Stimulated activated CD4-positive, alpha-beta T cell treated with anti-CD3 and anti-CD28 coated beads, TNF-alpha, amount 100 ng/mL, for 24 hours (primary cell): ENCODE measurements at places on chromosomes 2 and 18.

- DNase-seq = no peak
Measured at GRCh38 chr18:58911241-58911640, 46.6 kb downstream of the ZNF532 start.

DNA sequence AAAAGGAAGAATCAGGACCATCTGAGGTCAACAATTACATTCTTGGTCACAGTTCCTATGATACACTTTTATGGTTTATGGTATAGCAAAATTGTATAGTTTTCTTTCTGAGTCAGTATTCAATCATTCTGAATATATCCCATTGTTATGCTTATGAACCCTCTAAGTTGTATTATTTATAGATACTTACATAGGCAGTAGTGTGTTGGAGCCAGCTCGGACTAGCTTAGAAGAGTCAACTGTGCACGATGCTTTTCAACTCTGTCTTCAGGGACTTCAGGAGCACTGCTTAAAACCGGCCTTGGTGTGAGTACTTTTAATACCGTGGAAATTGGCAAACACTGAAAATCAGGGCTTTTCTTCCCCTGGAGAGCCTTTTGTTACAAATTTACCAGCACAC, 215.7 kb downstream of the IKZF2 start:
- DNase-seq = no peak

- DNase-seq = no peak
Measured at GRCh38 chr18:46448347-46448746, 208.7 kb downstream of the LOXHD1 start.

GRCh38 chr2:39379643-39380524, 57.2 kb downstream of the MAP4K3 start:
- DNase-seq = no peak

DNA sequence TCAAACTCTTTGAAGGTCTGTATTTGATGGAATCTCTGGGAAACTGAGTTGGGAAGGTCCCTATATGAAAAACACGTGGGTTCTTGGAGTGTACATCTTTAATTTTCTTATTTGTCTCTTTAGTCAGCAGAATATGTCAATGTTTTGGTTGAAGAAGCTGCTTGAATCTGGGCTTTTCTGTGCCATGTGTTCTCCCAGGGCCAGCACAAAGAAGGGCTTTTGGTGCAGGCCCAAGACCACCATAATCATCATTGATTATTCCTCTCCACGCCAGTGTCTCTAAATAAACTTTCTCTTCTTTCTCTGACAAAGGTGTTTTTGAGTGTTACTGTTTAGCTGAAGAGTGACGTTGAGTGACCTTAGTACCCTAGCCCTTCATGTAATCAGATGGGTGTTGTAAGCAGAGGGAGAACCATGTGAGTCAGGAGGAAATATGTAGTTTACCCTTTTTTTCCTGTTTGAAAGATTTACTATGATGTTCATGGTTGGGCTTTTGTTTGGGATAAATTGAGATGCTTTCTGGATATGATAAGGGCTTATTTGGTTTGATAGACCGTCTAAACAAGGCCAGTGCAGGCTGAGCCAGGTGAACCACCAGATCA, 11.6 kb upstream of the TNP1 start:
- DNase-seq = no peak

- DNase-seq = no peak
Measured at GRCh38 chr2:241052677-241053360, 49.3 kb downstream of the MTERF4 start.

GRCh38 chr18:30985753-30986152, 56.8 kb downstream of the DSC3 start:
- no peak for DNase-seq

GRCh38 chr2:230541934-230542380, 126.0 kb downstream of the SP100 start:
- no peak for DNase-seq

GRCh38 chr18:34115409-34116081, 109.2 kb downstream of the NOL4 start:
- no peak for DNase-seq

GRCh38 chr2:7594211-7594610, 677.0 kb downstream of the RNF144A start:
- DNase-seq = no peak

DNA sequence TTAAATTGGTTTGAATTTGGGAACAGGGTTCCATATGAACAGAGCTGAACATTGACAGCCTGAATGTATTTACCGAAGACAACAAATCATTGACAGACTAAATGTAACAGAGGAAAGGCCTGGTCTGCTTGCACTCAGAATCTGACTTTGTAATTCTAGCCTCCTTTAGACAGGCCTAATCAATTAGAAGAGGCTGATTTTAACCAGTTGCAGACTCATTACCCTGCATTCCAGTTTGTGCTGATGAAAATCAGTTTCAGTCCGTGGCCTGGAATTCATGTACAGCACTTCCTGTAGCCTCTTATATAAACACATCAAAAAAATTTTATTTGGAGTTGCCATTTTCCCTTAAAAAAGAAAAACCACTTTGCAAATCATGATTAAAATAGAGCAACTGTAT, 93.1 kb upstream of the ZFP36L2 start:
- DNase-seq = no peak

DNA sequence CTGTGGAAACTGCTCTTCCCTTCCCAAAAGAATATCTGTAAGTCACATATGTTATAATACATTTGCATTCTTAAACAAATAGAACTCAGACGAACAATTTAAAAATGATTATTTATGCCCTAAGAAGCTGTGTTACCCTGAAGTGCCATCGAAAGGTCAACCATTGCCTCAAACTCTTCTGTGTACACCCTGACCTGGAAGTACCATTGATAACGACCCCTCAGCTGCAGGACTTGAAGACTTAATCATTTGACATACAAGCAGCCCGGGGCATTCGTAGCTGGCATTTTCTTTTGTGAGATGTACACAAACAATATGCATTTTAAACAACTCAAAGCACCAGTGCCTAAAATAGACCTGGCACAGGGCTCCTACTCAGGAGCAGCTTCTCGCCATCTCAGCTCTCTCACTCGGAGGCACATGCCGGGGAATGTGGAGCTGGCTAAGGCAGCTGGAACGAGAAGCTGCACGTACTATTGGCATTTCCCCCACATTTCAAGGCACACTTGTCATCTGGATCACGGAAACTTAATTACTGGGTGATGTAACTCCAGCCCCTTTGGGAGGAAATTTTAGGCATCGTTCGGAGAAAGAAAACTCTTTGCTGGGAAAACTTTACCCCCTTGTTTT, 170.0 kb upstream of the GALNT5 start:
- DNase-seq = no peak

- no peak for DNase-seq
Measured at GRCh38 chr2:239467956-239468490, 67.2 kb upstream of the HDAC4 start.

- no peak for DNase-seq
Measured at GRCh38 chr2:31038385-31038784, 99.9 kb downstream of the GALNT14 start.

DNA sequence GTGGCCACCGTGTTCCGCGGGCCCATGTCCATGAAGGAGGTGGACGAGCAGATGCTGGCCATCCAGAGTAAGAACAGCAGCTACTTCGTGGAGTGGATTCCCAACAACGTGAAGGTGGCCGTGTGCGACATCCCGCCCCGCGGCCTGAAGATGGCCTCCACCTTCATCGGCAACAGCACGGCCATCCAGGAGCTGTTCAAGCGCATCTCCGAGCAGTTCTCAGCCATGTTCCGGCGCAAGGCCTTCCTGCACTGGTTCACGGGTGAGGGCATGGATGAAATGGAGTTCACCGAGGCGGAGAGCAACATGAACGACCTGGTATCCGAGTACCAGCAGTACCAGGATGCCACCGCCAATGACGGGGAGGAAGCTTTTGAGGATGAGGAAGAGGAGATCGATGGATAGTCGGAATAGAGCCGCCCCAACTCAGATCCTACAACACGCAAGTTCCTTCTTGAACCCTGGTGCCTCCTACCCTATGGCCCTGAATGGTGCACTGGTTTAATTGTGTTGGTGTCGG, 17.7 kb downstream of the TUBB6 start:
- DNase-seq = no peak

GRCh38 chr2:20583425-20583881, 67.4 kb downstream of the HS1BP3 start:
- no peak for DNase-seq

- DNase-seq = no peak
Measured at GRCh38 chr2:215028231-215028630, 110.2 kb downstream of the ABCA12 start.

DNA sequence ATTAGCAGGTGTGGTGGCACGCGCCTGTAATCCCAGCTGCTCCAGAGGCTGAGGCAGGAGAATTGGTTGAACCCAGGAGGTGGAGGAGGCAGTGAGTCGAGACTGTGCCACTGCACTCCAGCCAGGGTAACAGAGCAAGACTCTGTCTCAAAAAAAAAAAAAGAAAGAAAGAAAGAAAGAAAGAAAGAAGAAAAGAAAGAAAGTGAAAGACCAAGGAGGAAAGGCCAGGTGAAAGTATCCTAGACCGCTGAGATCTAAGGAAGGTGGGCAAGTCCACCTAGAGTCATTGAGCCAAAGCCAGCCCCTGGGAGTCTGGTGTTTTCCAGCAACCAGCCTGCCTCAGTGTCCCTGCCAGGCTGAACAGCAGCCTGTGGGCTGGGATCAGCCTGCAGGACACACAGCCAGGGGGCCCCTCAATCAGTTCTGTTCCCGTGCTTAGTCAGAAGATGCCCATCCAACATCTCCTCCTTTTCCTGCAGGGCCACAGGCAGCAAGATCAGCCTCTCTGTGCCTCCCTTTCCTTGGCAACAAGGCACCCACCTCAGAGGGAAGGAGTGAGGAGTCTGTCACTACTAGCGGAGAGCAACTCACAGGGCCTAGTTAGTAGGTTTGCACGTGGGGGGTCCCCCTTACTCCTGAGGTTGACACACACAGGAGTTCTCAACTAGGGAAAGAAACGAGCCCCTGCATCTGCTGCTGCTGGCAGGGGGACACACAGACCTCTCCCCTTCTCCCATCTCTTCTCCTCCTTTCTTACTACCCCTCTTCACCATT, 64.1 kb downstream of the SMAD7 start:
- no peak for DNase-seq

DNA sequence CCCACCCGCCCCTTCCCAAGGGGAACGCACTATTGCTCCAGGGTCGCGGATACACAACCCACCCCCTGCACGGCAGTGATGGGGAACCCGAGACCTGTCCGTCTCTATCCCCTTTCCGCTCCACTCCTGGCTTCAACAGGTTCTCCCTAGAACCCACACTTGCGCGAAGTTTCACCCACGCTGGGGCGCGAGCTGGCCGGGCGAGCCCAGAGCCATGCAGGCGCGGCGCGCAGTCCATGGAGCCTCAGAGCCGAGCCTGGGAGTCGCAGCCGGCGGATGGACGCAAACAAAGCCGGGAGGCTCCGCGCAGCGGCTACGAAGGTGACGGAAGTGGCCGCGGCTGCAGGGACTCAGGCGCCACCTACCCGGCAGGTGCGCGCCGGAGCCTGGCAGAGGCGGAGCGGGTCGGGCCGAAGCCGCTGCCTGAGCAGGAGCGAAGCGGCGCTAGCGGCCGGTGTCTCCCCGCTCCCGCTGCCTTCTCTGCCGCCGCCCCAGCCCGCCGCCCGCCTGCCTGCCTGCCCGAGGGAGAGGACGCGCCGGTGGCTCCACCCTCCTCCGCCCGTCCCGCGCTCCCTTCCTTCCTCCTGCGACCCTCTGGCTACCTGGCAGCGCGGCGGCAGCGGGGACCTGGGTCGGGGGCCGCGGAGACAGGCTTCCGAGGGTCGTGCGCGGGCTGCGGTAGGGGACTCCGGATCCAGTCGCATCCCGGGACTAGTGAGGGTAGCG, 14.0 kb downstream of the ALPG start:
- DNase-seq = no peak

DNA sequence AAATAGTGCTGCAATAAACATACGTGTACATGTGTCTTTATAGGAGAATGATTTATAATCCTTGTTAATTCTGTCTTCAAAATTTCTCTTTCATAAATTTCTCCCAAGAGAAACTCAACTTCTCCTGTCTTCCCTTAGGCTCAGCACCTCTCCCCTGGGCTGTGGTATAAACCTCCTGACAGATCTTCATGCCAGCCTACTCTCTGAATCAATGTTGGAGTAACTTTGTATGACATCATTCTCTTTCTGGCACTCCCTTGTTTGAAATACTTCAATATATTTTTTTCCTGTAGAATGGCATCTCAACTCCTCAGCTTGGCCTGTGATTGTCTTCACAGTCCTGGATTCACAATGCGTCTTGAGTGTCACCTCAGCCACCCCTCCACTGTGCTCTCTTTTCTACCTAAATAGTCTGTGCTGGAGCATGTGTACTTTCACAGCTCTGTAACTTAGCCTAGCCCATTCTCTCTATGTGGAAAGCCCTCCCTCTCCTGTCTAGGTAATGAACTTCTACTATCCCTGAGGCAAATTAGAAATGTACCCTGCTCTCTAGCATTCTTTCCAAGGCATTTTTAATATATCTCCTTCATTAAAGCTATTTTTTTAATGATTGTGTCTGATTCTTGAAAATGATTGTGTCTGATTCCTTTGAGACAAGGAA, 649.9 kb upstream of the FANCL start:
- no peak for DNase-seq

GRCh38 chr2:5373200-5373599, 319.0 kb upstream of the SOX11 start:
- DNase-seq = no peak

DNA sequence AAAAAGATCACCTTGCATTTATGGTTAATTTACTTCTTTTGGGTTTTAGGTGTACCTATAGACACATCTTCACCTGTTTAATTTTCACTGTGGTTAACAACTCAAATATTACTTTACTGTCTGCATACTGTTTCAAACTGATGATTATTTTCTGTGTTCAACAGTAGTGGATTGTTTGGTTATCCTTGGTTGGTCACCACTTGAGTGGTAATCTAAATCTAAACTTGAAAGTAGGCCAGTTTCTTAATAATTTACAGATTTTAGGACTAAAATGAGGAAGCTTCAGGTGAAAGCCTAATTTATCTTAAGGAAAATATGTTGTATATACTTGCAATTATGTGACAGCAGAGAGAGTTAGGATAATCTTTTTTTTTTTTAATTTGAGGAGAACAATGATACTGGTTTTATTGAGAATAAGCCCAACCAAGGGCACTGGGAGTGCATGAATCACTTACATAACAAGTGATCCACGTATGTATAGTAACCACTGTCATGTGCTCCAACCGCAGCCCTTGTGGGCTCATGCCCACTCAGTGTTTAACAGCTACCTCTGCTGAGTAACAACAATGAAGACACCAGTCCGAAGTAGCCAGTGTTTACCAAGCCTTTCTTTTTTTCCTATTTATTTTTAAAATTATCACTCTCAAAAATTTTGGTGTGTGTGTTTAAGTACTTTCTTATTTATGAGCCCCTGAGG, 31.0 kb upstream of the WDSUB1 start:
- no peak for DNase-seq
